ENCODE measurements at places on chromosomes 16 and 17. TPM values are rescaled to one million over a fixed set of nuclear protein-coding genes. Genes with fewer than 3 reads are reported as not detected.

DNA sequence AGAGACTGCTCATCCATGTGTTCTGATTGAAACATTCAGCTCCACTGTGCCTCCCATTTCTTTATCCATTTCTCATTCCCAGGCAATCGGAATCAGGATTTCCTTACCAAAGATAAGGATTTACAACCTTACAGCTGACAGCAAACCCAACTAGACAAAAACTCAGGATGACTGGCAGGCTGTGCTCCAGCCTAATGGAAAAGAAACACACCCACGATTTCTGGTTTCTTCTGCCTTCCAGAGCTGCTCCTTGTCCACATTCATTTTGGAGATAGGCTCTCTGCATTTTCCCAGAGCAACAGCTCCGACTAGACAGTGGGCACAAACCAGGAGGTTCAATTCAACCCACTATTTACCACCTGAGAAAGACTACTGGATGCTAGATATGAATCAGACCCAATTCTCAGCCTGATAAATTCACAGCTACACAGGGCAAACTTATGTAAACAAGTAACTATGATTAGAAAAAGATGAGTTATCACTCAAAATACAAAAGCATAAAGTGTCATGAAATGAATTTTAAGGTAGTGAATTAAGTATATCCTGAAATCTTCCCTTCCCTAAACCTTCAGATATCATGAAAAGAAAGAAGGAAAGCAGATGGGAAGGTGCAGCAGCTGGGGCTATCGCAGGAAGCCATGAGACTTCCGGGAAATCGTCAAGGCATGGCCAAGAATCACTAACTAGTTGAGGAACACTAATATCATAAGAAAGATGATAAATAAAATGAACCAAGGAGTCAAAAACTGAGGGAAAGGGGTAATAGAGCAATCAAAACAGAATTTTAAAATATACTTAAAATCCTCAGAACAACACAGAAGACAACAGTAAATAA, 44.8 kb upstream of the CLEC18B start:
- no peak overlapping the region for H3K4me3 ChIP-seq
- no peaks in the 10 kb centered on the region for H3K36me3 ChIP-seq
- H3K27me3 ChIP-seq = no peaks in the 10 kb centered on the region
- DNase-seq = peak; percentile 28
- H3K4me1 ChIP-seq = no peaks in the 10 kb centered on the region

GRCh38 chr17:28717578-28718332, at the start of gene RAB34:
Gene RAB34, minus strand, starts transcription at chr17:28717868. Its CDS starts 602 bp downstream, at chr17:28717266.
- H3K27me3 ChIP-seq = no peaks in the 10 kb centered on the region
- peak within 1 kb of the TSS; percentile 94 for H3K27ac ChIP-seq
- no peaks in the 10 kb centered on the region for H3K36me3 ChIP-seq
- DNase-seq = peak; percentile 87

- H3K4me1 ChIP-seq = peaks cover 7% of the 10 kb centered on the region
- no peaks in the 10 kb centered on the region for H3K36me3 ChIP-seq
- no peak for DNase-seq
- no peak overlapping the region for H3K4me3 ChIP-seq
- H3K27me3 ChIP-seq = no peaks in the 10 kb centered on the region
- no peak overlapping the region for H3K27ac ChIP-seq
These were observed 51.8 kb upstream of the MAP3K14 start for GRCh38 chr17:45368651-45369050.

The ABCA8 gene
- 46.1 TPM for total RNA-seq

The CTF1 gene
- total RNA-seq = 13.8 TPM

The PRSS8 gene
- total RNA-seq = 8.7 TPM

The C17orf100 gene
- 1.3 TPM for total RNA-seq

- no peaks in the 10 kb centered on the region for H3K27me3 ChIP-seq
- no peaks in the 10 kb centered on the region for H3K36me3 ChIP-seq
- no peak for DNase-seq
- H3K27ac ChIP-seq = no peak overlapping the region
These were observed 18.4 kb downstream of the TRPV1 start for GRCh38 chr17:3590768-3591167.

GRCh38 chr17:42287305-42287976, 857 bp upstream of the STAT5A start:
- no peaks in the 10 kb centered on the region for H3K27me3 ChIP-seq
- H3K4me3 ChIP-seq = peak overlapping the region; percentile 73
- H3K27ac ChIP-seq = peak overlapping the region; percentile 91
- DNase-seq = peak; percentile 53
- H3K36me3 ChIP-seq = no peaks in the 10 kb centered on the region

The PLXDC1 gene
- 45.1 TPM for total RNA-seq

- H3K4me3 ChIP-seq = no peak overlapping the region
- no peak for DNase-seq
- no peak overlapping the region for H3K27ac ChIP-seq
- H3K36me3 ChIP-seq = no peaks in the 10 kb centered on the region
- H3K4me1 ChIP-seq = no peaks in the 10 kb centered on the region
These were observed 25.6 kb downstream of the MSI2 start for GRCh38 chr17:57281887-57282286.

DNA sequence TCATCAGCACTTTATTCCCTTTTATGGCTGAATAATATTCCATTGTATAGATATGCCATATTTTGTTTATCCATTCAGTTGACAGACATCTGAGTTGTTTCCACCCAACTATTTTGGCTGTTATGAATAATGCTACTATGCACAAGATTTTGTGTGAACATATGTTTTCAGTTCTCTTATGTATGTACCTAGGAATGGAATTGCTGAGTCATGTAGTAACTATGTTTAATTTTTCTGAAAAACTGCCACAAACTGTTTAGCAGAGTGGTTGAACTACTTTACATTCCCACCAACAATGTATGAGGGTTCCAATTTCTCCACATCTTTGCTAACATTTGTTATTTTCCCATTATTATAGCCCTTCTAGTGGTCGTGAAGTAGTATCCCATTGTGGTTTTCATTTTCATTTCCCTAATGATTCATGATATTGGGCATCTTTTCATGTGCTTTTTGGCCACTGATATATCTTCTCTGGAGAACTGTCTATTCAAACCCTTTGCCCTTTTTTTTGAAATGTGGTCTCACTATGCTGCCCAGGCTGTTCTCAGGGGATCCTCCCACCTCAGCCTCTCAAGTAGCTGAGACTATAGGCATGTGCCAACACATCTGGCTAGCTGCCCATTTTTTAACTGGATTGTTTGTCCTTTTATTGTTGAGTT, 26.3 kb downstream of the SMURF2 start:
- H3K27ac ChIP-seq = no peak overlapping the region
- no peak overlapping the region for H3K4me3 ChIP-seq
- DNase-seq = no peak
- H3K36me3 ChIP-seq = no peaks in the 10 kb centered on the region
- no peaks in the 10 kb centered on the region for H3K4me1 ChIP-seq

The MAF gene
- total RNA-seq = 92.6 TPM

DNA sequence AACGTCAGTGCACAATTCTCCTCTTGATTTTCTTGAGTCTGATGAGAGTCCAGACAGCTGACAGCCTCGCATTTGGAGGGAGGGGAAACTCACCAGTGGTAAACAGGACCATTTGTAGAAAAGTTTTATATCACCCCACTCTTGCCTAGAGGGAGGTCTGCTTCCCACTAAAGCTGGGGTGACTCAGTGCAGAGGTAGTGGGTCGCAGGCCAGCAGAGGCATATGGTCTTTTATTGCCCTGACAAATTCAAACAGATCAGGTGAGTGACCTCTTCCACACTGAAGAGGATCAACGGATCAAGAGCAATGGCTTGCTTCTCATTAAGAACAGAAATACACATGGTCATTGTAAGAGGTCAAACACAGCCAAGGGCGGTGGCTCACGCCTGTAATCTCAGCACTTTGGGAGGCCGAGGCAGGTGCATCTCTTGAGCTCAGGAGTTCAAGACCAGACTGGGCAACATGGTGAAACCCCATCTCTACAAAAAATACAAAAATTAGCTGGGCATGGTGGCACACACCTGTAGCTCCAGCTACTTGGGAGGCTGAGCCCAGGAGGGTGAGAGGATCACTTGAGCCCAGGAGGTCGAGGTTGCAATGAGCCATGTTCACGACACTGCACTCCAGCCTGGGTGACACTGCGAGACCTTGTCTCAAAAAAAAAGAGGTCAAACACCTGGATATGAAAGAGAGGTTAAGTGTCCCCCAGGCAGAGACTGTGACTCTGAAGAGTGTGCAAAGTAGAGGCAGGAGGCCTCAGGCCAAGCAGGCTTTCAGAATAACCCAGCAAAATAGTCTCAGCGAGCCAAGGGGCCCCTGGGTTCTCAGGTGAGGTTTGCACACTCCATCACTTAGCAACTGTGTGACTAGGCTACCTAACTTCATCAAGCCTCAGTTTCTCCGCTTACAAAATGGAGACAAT, 56.5 kb upstream of the ERN1 start:
- no peaks in the 10 kb centered on the region for H3K27me3 ChIP-seq
- H3K4me3 ChIP-seq = no peak overlapping the region
- no peaks in the 10 kb centered on the region for H3K4me1 ChIP-seq
- no peaks in the 10 kb centered on the region for H3K36me3 ChIP-seq
- no peak for DNase-seq

The SPNS2 gene
- total RNA-seq = 40.5 TPM
